ENCODE measurements at places on chromosomes 2 and 18. TPM values are rescaled to one million over a fixed set of nuclear protein-coding genes. Genes with fewer than 3 reads are reported as not detected.

Gene LRRC30
- not detected for total RNA-seq

Gene TUBA4B
- not detected for total RNA-seq

Gene ADI1
- total RNA-seq = 110 TPM

Gene COL5A2
- 62.8 TPM for total RNA-seq

Gene KDM3A
- 63.8 TPM for total RNA-seq

Gene PRKAG3
- total RNA-seq = not detected

Gene SETBP1
- total RNA-seq = 21.6 TPM

Gene LAMA1
- 0.48 TPM for total RNA-seq

Gene SPR
- total RNA-seq = 431 TPM

Gene RAX
- total RNA-seq = not detected

Gene KLHL41
- total RNA-seq = 3.4 TPM

Gene MTCL1
- total RNA-seq = 23.9 TPM

Gene C2orf49
- total RNA-seq = 17.6 TPM

Gene DUSP28
- total RNA-seq = 10.8 TPM

Gene CAPN14
- total RNA-seq = not detected

Gene SEMA4F
- 5.7 TPM for total RNA-seq

Gene NPPC
- total RNA-seq = not detected

Gene PCARE
- not detected for total RNA-seq

Gene TMEM17
- total RNA-seq = 1.4 TPM

Gene NT5DC4
- total RNA-seq = not detected

Gene MC5R
- total RNA-seq = not detected

Gene GPR155
- total RNA-seq = 2.6 TPM

Gene TAF4B
- total RNA-seq = 11.9 TPM

Gene AQP12B
- total RNA-seq = 0.55 TPM

Gene ALKAL2
- not detected for total RNA-seq

Gene WIPF1
- 32.6 TPM for total RNA-seq

Gene SERPINB11
- not detected for total RNA-seq

Gene HAAO
- 29.4 TPM for total RNA-seq

Gene MOGAT1
- total RNA-seq = not detected

Gene SLC9A4
- total RNA-seq = not detected
